ENCODE measurements at places on chromosomes 16 and 17.
A peak's percentile ranks its signal among the peaks of the same experiment; 100 is the strongest.

- peak; percentile 19 for DNase-seq
Observed at GRCh38 chr16:67278773-67279295, 498 bp upstream of the PLEKHG4 start.

- no peak for DNase-seq
Observed at GRCh38 chr16:11236461-11237254, 19.3 kb downstream of the SOCS1 start.

DNA sequence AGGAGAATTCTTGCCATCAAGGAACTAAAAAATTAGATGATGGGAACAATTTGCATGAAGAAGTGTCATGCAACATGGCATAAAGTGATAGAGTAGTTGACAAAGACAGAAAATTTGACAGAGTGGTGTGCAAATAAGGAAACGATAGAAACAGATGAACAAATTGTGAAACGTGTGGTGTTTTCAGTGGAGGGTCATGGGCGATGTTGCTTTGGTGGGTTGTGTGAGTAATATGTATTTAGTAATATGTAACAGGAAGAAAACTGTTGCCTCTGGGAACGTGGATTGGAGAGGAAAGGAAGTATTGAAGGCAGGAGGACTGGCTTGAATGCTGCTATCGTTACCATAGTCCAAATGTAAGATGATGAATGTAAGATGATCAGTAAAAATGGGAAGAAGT, 3.6 kb downstream of the COX10 start:
- no peak for DNase-seq

- DNase-seq: no peak
Observed at GRCh38 chr17:31580706-31581490, 189.4 kb downstream of the RAB11FIP4 start.

- peak; percentile 79 for DNase-seq
Observed at GRCh38 chr17:27481327-27481726, 25.1 kb downstream of the KSR1 start.

- DNase-seq: no peak
Observed at GRCh38 chr17:73376152-73376551, 64.4 kb upstream of the CDC42EP4 start.

DNA sequence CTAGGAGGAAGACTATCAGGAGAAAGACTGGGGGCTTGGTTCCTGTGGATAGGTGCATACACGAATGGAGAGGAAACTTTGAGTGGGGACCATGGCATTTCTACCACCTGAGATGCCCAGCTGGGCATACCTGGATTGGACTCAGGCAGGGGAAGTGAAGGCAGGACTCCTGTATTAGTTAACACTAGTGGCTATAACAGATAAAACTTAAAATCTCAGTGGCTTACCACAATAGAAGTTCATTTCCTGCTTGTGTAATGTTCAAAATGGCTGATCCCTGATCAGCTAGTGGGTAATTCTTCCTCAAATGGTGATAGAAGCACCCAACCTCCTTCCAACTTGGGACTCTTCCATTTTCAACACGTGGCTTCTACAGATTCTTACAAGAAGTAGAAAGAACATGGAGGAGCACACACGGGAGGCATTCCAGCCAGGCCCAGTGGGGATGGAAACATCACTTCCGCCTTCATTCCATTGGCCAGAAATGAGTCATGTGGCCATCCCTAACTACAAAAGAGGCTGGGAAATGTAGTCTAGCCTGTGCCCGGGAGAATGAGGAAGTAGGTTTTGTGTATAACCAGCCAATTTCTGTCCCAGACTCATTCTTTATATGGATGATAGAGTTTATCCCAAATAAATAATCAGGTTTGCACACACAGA, 112.1 kb downstream of the UTP18 start:
- peak; percentile 89 for DNase-seq

DNA sequence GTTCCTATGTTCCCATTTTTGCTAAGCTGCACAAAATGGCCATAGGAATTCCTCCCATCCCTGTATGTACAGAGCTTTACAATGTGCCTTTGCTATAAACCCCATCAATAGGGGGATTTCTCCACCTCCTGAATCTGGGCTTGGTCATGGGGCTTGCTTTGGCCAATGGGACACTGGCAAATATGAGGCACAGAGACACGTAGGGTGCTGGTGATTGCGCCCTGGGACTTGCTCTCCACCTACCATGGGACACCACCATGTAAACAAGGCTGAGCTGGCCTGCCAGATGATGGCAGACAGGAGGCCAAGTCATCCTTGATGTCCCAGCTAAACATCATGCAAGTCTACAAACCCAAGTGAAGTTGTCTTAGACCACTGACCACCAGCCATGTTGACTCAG, 15.3 kb upstream of the ALDH3A1 start:
- no peak for DNase-seq

- DNase-seq: no peak
Observed at GRCh38 chr17:289409-289808, 63.2 kb downstream of the RPH3AL start.

GRCh38 chr16:24309258-24310142, 53.4 kb downstream of the CACNG3 start:
- peak; percentile 4 for DNase-seq

DNA sequence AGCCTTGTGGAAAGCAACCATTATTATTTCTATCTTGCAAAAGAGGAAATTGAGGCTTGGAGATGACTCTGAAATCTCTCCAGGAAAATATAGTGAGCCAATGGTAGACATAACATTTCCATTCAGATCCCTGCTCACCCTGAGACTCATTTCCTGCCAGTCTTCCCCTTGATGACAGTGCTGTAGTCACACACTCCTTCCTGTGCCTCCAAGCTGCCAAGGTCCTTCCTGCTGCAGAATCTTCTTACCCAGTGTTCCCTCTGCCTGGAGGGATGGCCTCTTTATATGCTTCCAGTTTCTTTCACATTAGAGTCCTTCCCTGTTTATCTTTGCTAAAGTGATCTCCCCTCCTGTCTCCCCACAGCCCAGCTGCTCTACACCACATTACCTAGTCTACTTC, 648.1 kb downstream of the TOX3 start:
- DNase-seq: no peak

- DNase-seq: no peak
Observed at GRCh38 chr17:4072487-4073157, 70.2 kb downstream of the ZZEF1 start.

- no peak for DNase-seq
Observed at GRCh38 chr17:51617986-51618385, 357.6 kb downstream of the UTP18 start.

GRCh38 chr16:64892835-64893785, 228.8 kb downstream of the CDH11 start:
- DNase-seq: no peak

GRCh38 chr16:69483611-69484010, 59.2 kb downstream of the CYB5B start:
- no peak for DNase-seq

- DNase-seq: no peak
Observed at GRCh38 chr16:86819533-86819892, 241.2 kb downstream of the FOXL1 start.

- DNase-seq: no peak
Observed at GRCh38 chr17:79851461-79851817, 12.2 kb upstream of the CBX4 start.

GRCh38 chr17:44198721-44199552, 747 bp downstream of the ATXN7L3 start:
- no peak for DNase-seq

DNA sequence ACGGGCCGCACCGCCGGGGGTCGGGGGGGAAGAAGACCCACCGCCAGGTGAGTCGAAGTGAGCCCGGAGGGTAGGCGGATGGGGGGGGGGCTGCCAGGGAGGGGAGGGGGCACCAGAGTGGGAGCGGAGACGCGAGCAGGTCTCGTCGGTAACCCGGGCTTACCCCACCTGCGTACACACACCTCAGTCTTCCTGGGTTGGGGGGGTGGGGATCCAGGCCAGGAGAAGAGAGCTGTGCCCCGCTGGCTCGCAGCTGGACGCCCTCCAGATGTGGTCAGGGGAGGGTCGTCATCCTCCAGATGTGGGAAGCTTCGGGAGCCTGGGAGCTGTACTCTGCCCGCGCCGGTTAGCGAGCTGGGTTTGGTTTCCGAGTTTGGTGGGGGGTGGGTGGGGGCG, 1.2 kb downstream of the CACNA1G start:
- no peak for DNase-seq

DNA sequence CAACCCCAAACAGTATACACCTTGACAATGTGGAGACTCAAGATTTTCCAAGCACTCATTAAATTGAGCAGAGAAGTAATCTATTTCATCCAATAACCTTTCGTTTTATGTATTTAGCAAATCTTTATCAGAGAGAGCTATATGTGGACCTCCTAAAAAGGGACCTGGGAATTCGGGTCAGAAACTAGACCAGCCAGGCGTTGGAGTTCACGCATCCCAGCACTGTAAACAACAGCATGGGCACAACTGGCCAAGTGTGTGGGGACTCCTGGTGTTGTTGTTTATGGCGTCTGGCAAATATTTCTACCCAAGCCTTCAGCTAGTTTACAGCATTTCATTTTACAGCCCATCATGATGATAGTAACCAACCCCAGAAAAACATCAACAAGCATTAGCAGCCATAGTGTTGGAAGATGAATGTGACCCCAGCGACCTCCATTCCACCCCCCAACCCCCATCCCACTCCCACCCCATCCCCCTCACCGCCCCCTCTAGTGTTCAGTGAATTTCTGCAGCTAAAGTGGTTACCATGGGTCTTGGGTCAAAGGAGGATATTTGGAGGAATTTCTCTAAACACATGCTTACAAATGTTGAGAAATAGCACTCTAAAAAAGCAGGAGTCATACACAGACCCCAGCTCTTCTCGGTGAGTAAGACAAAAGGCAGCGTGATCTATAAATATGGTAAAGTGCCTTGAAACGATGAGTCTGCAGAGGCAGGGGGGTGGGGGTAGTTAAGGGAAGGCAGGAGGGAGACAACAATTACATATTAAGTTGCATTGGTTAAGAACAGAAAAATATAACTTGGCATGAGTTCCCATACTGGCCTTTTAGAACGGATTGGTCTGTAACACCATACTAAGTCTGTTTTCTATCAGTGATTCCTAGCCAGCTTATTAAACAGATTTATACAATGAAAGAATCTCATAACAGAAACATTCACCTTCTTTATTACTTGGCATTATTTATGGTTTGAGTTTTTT, 91.4 kb upstream of the TBX2 start:
- no peak for DNase-seq

DNA sequence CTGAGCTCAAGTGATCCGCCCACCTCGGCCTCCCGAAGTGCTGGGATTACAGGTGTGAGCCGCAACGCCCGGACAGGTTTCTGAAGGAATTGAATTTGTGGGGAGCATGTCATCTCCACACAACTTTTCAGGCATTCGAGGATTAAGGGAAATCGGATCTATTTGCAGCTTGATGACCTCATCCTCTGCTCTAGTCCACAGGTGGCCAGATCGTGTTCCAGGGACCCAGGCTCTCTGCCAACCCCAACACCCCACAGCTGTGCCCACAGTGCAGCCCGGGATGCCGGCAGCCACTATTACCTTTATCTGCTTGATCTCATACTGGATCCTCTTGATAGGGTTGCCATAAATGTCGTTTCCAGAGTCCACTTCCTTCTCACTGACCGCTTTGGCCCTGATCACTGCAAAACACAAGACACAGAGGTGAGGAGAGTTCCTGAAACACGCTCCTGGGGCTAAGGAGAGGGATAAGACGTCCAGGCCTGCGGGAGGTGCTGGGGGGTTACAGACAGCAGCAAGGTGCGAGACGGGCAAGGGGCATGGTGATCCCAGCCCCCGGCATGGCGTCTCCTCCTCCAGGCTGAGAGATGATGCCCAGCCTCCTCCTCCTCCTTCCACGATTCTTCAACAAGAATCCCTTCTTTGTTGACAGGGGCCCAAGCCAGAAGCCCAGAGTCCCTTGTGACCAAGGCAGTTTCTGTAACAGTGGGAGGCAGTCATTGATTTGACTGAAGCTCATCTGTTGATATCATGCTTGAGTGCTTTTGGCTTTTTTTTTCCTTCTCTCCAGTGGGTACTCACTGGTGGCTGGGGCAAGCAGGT, 29.3 kb downstream of the CEP295NL start:
- no peak for DNase-seq

DNA sequence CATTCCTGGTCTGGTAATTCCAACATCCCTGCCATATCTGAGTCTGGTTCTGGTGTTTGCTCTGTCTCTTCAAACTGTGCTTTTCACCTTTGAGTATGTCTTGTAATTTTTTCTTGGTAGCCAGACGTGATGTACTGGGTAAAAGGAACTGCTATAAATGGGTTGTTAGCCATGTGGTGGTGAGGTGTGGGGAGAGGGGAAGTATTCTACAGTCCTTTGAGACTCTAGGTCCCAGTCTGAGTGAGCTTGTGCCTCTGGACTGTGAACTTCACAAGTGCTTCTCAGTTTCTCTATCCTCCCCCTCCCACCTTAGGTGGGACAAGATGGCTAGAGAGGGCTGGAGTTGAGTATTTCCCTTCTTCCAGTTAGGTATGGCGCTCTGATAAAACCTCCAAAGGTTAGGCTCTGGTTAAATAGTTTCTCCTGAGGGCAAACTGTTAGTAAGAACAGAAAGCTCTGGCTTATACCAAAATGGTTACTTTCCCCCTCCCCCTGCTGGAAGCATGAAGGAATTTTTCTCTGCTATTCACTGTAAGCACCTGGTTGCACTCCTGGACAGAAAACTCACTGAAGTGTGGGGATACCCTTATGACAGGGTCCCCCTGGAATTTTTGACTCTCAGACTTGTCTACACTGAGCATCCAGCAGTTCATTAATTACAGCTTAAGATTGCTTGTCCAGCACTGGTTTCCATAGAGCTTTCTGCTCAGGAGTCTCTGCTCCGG, 87.8 kb downstream of the MARCHF10 start:
- peak; percentile 28 for DNase-seq

DNA sequence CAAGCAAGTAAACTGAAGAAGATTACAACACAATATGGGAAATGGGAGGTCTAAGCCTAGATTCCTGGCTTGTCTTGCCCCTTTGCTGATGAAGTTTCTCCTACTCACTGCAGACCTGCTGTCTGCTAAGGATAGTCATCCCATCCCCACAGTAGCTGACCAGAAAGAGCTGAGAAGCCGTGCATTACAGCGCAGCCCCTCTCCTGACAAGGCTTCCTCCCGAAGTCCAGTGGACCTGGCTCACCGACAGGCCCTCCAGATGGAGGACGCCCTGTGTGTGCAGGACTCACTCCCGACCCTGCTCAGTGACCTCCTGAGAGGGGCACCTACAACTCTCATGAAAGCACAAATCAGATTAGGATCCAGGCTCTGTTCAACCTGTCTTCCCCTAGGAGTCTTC, 35.4 kb downstream of the KIAA0753 start:
- DNase-seq: no peak

DNA sequence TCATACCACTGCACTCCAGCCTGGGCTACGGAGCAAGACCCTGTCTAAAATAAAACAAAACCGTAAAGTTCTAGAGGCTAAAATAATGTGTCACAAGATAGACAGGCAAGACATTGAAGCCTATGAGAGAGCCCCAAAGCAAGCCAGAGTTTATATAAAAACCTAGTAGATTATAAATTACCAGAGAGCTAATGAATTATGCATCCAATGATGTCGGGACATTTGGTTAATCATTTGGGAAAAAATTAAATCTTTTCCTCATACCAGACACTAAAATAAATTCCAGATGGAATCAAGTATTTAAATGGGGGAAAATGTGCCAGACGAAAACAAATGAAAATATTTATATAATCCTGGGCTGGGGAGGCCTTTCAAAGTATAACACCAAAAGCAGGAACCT, 24.2 kb downstream of the CCDC40 start:
- DNase-seq: no peak
